ENCODE measurements at places on chromosomes 13 and 19.

DNA sequence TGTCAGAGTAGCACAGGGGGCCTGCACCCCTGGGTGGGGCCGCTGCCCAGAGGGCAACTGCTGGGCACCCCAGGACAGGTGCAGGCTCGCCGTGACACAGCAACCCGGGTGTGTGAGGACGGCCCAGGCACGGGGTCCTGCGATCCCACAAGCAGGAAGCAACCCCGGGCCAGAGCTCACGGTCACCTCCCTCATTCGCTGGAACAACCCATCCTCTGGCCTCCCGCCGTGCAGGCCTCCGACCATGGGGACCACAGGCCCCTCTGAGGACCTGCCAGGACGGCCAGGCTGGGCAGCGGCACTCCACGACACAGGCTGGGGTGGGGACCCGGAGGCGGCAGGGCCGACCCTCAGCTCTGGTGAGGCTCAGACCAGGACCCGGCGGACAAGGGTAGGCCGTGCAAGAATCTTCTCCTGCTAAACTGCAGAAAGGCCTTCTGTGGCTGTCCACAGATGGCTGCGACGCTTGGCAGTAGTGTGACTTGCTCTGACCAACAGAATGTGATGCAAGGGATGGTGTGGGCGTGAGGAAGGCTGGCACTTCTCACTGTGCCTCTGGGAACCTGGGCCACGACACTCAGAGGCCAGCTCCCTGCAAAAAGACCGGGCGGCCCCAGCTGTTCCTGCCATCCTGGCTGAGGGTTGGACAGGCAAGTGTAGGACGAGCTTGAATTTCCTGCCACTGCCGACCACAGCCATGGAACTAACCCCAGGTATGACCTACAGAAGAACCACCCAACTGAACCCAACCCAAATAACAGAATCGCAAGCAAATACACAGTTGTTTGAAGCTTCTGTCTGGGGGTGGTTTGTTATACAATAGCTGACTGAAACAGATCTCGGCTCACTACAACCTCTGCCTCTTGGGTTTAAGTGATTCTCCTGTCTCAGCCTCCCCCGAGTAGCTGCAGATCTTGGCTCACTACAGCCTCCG, 26.5 kb downstream of the PIP5K1C start:
- H3K27ac ChIP-seq: no peak overlapping the region
- no peak for DNase-seq
- peaks cover 2% of the 10 kb centered on the region for H3K27me3 ChIP-seq
- peaks cover 18% of the 10 kb centered on the region for H3K4me1 ChIP-seq

DNA sequence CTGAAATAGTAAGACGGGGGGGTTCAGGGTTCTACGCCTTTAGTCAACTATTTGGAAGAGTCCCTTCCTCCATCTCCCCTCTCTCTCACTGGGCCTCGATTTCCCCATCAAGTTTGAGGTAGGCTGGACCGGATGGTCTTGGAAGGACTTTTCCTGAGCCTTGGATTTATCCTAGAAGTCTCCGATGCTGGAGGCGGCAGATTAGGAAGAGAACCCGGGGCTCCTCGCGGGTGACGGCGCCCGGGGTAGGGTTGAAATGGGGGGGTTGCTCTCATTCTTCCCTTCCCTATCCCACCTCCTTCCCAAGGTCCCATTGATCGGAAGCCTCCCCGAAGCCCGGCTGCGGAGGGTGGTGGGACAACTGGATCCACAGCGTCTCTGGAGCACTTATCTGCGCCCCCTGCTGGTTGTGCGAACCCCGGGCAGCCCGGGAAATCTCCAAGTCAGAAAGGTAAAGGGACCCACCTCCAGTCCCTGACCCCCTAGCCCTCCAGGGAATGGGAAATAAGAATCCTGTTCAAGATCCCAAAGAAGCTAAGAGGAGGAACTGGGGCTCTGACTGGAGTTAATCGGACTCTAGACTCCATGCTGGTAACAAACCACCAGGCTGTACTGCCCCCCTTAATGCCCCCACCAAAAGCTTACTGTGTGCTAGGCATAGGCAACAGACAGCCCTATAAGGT, 781 bp downstream of the QPCTL start:
- peak overlapping the region; percentile 97 for H3K4me3 ChIP-seq
- no peaks in the 10 kb centered on the region for H3K27me3 ChIP-seq
- H3K4me1 ChIP-seq: peaks cover 16% of the 10 kb centered on the region
- peaks cover 18% of the 10 kb centered on the region for H3K36me3 ChIP-seq
- H3K27ac ChIP-seq: peak overlapping the region; percentile 96
- peak; percentile 69 for DNase-seq

DNA sequence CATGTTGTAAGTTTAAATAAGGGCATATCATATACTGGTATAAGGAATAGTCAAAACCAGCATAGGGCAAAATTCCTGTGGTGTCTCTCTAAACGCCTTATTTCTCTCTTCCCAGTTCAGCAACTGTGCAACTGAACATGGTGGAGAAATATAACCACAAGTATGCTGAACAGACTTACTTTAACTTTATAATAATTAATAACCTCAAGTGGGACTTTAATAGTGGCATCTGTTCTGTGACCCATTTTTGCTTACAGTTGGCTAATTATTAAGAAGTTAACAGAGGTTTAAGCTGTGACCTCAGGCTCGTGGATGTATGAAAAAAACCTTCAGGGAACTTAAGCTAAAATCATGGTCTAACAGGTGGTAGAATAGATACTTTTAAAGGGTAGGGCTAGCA, 54.3 kb downstream of the MICU2 start:
- peaks cover 32% of the 10 kb centered on the region for H3K36me3 ChIP-seq
- H3K4me1 ChIP-seq: peaks cover 30% of the 10 kb centered on the region
- no peak for DNase-seq
- no peak overlapping the region for H3K4me3 ChIP-seq
- H3K27ac ChIP-seq: no peak overlapping the region
- H3K27me3 ChIP-seq: no peaks in the 10 kb centered on the region

DNA sequence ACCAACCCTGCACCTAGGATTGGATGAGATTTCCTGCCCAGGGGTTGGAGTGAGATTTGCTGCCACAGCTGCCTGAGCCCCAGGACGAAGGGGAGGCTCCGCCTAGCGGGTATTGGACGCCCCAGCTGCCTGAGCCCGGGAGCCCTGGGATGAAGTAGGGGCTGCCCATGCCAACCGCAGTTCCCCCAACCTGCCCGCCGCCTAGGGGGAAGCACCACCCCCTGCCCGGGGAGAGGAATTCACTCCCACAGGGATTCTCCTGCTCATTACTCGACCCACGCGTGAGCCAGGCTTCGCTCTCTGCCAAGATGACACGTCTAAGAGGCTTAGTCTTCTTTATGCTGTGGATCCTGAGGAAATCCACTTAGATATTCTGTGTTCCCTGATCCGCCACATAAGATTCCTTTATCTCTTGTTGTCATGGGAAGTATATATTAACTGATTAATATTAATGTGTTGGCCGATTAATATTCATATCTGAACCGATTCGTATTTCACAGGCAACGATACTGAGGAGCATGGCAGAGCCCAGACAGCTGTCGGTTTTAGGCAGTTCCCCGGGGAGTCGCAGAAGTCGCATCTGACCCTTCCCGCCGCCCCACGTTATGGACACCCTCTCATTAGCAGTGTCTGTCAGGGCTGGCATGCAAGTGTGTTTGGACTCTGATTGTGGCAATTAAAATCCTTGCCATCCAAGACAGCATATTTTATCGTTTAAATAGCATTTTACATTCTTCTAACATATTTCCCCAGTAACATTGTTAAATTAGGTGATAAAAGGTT, 44.5 kb upstream of the KCTD15 start:
- H3K36me3 ChIP-seq: no peaks in the 10 kb centered on the region
- no peak overlapping the region for H3K27ac ChIP-seq
- DNase-seq: no peak
- no peaks in the 10 kb centered on the region for H3K4me1 ChIP-seq

Measured in memory B cell (primary cell).